ENCODE measurements at places on chromosomes 7 and 10.

DNA sequence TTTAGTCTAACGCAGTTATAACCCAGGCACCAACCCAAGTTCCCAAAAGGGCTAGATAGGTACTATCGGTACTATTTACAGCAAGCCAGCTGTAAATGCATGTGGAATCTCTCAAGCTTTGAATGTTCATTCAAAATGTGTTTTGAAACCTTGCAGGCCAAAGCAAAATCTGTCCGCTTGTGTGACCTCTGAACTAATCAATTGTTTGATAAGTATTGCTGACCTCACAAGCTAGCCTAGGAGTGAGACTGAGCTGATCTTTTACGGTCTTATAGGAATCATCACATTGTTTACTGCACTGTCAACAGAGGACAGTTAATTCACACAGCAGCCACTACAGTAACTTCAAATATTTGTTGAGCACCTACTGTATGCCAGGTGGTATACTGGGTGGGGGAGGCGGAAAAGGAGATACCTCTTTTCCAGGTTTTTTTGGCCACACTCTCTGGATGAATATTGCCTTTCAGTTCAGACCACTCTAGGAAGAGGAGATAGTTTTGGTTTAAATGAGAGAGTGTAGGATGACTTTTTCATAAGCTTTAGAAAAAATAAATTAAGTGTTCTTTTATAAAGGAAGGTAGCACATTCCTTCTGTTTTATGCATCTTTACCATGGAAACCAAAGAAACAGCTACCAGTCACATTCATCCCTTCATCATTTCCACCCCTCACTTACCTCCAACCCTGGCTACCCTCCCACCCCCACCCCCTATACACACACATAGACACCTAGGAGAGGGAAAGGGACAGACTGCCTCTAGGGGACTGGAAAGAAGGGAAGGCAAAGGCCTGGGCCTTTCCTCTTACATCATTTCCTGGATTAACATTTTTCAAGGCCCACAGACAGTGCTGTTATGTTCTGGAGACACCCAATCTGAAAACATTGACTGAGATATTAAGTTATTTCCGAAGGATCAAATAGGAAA, 2.4 kb downstream of the PAPSS2 start:
- DNase-seq = no peak

DNA sequence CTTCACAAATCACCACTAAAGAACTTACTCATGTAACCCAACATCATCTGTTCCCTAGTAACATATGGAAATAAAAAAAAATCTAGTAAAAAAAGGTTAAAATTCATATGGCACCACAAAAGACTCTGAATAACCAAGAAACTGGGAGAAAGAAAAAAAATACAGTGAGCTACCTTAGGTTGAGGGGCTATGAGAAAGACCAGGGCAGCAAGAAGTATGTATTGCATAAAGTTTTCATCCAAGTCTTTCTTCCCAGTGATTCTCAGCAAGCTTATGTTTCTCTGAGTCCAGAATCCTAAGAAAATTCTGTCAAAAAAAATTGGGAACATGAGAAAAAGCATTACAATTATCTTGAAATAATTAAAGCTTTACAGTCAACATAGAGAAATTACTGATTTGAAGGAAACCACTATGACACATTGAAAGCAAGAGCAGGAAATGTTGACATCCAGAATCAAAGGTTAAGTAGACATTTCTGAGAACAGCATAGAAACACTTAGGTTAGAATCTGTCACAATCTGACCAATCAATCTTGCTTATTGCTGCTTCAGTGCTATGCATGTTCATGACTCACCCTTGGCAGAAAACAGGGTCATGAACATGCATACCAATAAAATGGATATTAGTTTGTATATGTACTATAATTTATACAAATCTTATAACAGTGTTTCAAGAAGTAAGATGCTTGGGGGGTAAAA, 494.0 kb upstream of the POT1 start:
- no peak for DNase-seq

- no peak for DNase-seq
Observed at GRCh38 chr7:1818575-1819258, 148.6 kb downstream of the ELFN1 start.

DNA sequence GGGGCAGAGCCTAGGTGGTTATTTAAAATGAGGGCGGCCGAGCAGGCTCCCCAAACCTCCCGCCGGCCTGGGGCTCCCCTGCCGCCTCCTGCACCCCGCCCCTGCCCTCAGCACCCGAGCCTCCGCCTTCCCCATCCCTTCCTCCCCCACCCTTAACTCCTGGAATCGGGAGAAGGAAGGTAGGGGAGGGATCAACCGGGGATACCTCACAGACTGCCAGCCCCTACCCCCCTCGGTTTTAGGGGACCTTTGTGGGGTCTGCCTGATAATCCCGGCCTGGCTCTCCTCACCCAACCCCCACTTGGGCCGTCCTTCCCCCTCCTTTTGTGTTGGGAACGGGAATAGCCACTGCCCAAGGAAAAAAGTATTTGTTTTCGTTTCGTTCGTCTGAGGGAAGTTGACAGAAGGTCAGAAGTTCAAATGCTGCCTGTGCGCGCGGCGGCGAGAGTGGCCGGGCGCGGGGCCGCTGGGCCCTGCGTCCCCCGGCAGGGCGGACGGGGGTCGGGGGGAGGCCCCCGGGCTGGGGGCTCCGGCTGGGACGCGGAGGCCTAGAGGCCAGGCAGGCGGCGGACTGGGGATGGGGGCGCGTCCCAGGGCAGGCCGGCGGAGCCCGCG, 2.8 kb downstream of the SHH start:
- DNase-seq = no peak
